ELR (cell line): ENCODE measurements at places on chromosomes 6 and 20.
A peak's percentile ranks its signal among the peaks of the same experiment; 100 is the strongest.

DNA sequence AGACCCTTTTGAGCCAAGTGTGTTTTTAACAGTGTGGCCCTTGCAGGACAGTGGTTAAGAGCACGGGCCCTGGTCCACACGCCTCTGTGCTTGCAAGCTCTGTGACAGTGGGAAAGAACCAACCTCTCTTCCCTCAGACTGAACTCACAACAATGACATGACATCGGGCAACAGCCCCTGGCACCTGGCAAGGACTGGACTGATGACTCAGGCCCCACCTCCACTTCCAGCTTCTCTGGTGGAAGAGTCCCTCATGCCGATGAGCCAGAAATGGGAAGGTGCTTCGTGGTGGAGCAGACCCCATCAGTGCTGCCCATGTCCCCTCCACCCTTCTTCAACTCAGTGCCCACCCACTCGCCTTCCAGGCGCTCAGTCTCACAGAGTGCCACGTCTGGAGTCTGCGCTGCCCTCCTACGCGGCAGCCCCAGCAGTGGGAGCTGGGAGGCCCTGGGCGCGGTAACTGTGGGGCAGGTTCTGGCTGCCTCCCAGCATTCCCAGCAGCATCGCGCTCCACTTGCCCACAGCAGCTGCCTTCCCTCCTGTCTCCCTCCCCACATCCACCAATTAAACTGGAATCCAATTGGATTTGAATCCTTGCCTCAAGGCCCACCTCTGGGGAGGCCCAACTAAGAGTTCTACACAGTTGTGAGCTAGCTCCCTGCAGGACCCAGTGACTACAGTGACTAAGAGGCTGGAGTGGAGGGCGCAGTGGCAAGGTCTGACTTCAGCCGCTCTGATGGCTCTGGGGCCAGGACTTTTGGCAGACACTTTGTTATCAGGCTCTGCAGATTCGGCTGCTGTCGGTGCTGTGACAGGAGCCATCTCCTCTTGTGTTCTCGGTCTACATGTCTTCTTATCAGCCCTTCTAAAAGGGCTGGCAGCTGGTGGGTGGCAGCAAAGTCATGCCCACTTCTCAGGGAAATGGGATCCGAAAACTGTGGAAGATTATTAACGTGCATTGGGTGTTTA lies 156.8 kb upstream of the MLN start:
- no peak for DNase-seq

- DNase-seq: no peak
Measured at GRCh38 chr6:11311970-11312369, 79.5 kb upstream of the NEDD9 start.

- DNase-seq: no peak
Measured at GRCh38 chr6:160121981-160122380, 366 bp downstream of the SLC22A1 start.

DNA sequence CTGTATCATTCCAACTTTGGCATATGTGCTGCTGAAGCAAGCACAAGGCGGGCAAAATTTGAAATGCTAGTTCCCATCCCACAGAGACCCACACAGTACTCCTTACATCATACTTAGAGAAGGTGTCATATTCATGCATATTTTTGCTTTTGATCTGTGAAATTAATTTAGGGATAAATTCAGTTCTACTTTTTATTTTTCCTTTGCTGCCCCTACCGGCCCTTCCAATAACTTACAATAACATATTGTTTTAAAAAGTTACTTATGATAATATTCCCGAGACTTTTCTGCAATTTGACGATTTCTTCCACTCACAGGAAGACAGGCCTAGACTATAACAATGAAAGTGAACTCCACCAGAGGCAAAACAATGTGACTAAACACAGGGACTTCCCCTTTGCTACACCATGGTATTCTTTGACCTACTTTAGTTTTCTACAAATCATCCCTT lies 35.0 kb downstream of the SESN1 start:
- peak; percentile 40 for DNase-seq

- DNase-seq: no peak
Measured at GRCh38 chr20:39630215-39630908, 668.2 kb downstream of the DHX35 start.

DNA sequence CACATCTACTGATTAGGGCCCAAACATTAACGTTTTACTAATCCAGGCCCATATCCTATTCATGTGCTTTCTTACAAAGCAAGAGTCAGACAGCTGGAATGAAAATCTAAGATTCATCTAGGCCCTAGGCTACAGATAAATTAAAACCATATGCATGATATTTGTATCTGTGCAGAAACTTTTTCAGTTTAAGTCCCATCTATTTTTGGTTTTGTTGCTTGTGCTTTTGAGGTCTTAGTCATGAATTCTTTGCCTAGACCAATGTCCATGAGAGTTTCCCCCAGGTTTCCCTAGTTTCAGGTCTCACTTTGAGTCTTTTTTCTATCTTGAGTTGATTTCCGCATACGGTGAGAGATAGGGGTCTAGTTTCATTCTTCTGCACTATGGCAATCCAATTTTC lies 20.2 kb downstream of the ADNP start:
- DNase-seq: peak; percentile 41

DNA sequence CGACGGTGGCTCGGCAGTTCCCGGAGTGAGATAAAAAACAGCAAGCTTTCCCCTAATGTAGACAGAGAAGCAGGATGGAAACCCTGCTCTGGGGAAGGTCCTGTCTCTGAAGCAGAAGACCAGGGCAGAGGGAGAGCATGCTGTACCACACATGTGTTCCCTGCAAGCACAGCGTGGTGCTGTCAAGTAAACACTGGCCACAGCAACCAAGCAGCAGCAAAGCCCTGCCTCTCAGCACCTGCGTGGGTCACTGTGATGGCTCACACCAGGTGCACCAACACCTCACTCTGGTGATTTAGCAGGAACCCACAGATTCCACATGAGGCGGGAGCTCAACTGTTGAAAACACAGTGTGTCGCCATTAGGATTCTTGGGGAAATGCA lies 65.2 kb upstream of the TXNDC5 start:
- no peak for DNase-seq

DNA sequence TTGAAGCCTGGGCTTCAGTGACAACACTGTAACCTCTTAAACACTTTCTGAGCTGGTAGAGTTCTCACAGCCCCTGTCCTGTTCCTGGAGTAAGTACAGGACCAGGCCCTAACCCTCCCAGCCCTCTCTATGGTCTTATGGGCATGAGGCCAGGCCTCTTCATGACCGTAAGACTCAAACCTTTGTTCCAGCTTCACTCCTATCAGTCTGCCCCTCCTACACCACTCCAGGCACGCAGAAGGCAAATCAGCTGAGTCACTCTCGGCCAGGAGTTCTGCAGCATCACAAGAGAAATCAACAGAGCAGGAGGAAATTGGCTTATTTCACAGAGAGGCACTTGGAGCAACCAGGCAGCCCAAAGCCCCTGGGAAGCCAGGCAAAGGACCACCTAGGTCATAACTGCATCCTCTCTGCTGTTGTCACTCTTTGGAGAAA lies 25.3 kb upstream of the CHD6 start:
- peak; percentile 52 for DNase-seq

DNA sequence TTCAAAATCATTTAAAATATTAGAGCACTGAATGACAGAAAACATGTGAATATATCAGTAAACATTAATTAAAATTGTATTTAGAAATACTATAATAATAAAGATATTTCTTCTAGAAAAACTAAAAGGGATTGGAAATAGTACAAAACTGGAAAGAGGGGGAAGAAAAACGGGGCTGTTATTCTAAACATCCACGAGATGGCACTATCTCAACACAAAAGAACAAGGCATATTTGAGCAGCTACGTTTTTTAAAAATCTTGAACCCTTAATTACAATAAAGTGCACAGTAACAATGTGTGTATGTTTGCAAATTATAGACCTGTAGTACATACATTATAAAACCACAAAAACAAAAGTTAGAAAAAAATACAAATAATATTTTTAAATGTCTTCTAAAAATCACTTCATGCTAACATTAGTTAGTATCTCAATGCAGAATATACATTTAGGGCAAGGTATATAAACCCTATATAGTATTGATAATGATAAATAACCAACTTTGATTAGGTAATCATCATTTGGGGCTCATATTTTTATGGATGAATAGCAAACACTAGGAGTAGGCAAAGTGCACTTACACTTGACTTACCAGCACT lies 42.5 kb upstream of the PNISR start:
- DNase-seq: peak; percentile 59

- DNase-seq: no peak
Measured at GRCh38 chr20:47581090-47581489, 79.4 kb downstream of the NCOA3 start.

- DNase-seq: no peak
Measured at GRCh38 chr20:33900521-33901131, 89.5 kb downstream of the CHMP4B start.

GRCh38 chr6:90393232-90393884 lies 96.7 kb upstream of the BACH2 start:
- peak; percentile 62 for DNase-seq

DNA sequence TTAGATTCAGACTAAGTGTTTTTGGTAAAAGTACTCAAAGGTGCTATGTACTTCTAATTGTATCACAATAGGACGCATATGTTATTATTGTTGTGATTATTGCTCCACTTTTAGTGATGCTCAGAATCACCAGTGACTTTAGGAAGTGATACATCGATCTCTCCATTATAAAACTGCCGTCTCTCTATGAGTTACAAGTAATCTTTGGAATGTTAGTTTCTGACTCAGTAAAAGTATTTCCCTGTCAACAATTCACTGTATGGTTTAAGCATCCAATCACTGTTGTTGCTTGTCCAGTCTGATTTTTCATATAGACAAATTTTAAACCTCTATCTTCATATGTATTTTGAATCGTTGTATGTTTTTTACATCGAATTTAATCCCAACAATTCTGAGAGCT lies 9.4 kb downstream of the DCBLD1 start:
- DNase-seq: peak; percentile 92

- peak; percentile 78 for DNase-seq
Measured at GRCh38 chr20:51661609-51662178, 106.5 kb downstream of the ATP9A start.

DNA sequence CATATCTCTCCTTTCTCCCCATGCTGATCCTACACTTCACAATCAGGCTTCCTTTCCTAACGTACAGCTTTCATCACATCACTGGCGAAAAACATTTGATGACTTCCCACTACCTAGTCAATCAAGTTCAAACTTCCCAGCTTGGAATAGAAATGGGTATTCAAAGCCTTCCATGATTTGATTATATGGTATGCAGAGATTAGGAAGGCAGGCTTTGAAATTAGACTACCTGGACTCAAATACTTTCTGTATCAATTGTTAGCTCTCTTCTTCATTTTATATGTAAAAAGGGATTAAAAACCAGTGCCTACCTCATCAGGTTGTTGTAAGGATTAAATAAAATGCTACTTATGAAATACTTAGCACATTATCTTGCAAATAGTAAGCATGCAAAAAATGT lies 7.7 kb downstream of the NCOA6 start:
- DNase-seq: no peak

DNA sequence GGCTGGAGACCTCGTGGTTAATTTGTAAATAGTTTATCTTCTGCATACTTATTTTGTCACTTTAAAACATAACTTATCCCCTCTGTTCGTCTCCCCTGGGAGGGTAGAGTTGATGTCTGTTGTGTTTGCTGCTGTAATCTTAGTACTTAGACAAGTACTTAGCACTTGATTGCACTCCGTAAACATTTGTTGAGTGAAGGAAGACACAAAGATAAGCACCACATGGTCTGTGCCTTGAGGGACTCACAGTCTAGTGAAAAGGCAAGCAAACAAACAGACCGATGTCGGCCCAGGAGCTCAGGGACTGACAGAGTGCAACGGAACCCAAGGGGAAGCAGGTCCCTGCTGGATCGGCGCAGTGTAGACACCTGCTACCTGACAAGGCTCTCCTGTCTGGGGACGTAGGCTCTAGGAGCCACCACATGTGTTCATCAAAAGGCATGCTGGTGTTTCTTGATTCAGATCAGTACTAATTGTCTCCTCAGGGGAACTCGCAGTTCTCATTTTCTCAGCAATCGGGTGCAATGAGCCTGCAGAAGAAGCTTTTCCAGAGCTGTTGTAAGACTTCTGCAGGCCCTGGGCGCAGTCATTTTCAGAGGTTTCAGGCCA lies 31.4 kb downstream of the EDN3 start:
- DNase-seq: no peak

GRCh38 chr20:49163696-49164095 lies 24.4 kb downstream of the STAU1 start:
- DNase-seq: no peak

DNA sequence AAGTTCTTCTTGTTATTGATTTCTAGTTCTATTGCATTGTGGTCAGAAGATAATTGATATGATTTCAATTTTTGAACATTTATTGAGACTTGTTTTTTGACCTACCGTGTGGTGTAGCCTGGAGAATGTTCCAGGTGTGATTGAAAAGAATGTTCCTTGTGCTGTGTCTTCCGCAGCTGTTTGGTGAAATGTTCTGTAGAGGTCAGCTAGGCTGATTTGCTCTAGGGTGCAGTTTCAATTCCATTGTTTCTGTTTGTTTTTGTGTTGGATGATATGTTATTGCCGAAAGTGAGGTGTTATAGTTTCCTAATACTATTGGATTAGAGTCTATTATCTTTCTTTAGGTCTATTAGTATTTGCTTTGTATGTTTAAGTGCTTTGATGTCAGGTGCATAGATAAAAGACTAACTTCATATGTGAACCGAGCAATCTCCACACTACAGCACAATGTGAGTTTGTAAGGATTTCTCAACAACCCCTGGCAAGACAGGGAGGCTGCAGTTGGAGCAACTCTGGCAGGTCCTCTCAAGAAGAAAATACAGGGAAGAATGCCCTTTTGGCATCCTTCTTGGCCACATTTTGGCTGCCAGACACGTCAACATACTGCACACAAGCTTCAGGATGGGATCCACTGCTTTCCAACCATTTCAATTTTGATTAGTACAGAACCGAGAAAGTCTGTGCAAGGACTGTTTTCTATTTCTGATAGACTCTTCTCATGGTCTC lies 320.7 kb downstream of the RNF144B start:
- DNase-seq: no peak

GRCh38 chr20:10002866-10003265 lies 31.9 kb upstream of the ANKEF1 start:
- no peak for DNase-seq

DNA sequence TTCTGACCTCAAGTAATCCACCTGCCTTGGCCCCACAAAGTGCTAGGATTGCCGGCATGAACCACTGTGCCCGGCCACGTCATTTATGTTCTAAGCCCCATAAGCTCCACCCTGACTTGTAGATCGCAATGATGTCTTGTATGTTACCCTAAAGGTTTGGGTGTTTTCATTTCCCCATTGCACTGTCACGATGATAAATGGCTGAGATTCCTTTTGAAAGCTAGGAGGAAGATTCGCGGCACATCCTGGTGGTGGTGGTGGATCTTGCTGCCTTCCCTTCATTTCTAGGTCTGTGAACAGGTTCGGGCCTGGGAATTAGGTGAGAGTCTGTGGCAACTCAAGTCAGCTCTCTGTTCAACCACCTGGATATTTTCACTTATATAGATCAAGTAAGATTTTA lies 28.3 kb downstream of the MUC22 start:
- no peak for DNase-seq

GRCh38 chr6:11416936-11417576 lies 120.5 kb upstream of the TMEM170B start:
- DNase-seq: no peak
